Globus pallidus (tissue), 1 donor: ENCODE measurements at places on chromosomes 16 and 17.

DNA sequence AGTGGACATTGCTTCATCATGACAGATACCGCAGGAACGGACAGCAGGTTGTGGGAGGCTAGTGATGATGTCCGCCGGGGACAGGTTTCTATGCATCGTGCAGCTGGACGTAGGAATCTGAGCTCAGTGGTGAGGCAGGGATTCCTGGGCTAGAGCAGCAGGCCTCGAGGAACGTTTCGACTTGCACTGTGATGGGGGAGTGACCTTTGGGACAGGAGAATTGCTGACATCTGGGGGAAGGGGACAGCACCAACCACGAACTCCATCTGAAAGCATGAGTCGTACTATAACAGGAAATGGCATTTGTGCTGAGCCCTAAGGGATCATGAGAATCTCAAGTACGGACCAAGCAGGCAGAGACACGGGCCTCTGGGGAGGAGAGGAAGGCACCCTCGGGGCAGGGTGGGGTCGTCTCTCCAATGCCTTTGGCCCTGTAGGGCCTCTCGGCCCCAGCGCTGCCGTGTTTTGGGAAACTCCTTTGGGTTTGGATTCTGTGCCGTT is 65.8 kb upstream of the ENDOV start:
- DNase-seq = no peak

DNA sequence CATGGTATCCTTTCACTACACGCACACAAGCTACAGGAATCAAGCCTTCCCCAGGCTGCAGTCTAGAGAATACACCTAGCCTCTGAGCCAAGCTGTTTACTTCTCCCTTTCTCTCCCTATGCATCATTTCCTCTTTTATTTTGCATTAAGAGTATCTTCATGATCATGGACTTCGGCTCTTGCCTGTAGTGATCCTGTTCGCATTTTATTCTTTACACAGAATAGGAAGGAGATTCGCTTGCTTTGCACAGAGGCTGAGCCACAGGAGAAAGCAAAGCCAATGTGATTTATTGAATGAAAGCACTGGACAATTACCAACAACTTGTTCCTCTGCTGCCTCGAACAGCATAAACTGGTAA is 172.7 kb downstream of the ANKFN1 start:
- DNase-seq = no peak

DNA sequence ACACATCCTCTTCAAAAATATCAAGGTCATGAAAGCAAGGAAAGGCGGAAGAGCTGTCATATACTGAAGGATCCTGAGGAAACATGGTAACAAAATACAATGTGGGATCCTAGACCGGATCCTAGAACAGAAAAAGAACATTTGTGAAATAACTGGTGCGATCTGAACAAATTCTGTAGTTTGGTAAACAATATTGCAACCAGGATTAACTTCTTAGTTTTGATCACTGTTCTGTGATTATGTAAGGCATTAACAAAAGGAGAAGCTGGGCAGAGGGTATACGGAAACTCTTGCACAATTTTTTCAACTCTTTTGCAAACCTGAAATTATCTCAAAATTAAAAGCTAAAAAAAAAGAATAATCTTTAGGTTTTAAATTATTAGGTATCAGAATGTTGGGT is 109.7 kb downstream of the TRIM37 start:
- no peak for DNase-seq

DNA sequence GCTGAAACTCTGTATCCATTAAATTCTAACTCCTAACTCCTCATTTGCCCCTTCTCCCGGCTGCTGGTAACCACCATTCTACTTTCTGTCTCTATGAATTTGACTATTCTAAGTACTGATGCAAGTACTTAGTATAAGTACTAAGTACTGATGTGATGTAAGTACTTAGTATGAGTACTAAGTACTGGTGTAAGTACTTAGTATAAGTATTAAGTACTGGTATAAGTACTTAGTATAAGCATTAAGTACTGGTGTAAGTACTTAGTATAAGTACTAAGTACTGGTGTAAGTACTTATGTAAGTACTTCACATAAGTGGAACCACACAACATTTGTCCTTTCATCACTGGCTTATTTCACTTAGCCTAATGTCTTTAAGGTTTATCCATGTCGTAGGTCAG is 32.3 kb upstream of the PRKCA start:
- no peak for DNase-seq

DNA sequence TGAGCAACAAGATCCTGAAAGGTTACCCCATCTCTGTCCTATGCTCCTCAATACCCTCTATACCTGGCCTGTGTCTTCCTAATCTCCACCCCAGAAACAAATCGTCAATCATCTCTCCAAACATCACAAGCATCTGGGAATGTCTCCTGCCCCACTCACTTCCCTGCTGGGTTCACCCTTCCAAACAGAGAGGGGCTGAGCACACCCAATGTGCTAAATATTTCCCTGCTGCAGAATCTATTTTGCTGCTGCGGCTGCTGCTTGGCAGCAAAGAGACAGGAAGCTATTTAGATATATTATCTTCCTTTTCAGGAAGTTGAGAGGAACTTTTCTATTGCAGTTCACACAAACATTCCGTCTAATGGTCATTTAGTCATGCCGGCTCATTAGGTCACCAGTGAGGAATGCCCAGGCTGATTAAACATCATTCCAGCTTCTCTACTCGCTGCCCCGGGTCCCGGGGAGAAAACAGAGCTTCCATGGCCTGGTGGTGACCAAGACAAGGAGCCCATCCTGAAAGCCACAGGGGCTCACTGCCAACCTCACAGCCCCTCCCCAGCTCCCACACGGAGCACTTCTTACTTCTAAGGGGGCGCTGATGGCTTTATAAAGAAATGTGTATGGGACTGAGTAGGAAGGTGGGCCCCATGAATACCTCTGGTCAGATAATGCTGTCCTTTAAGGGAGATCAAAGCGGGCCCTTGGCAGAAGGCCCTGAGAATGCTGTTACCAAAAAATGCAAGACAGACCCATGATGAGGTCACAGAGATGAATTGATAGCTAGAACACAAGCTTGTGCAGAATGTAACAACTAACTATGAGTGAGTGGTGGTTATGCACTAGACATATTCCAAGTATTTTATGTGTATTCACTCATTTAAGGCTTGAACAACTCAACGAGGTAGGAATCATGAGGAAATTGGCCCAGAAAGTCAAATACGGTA is 218.3 kb downstream of the SOX9 start:
- no peak for DNase-seq

DNA sequence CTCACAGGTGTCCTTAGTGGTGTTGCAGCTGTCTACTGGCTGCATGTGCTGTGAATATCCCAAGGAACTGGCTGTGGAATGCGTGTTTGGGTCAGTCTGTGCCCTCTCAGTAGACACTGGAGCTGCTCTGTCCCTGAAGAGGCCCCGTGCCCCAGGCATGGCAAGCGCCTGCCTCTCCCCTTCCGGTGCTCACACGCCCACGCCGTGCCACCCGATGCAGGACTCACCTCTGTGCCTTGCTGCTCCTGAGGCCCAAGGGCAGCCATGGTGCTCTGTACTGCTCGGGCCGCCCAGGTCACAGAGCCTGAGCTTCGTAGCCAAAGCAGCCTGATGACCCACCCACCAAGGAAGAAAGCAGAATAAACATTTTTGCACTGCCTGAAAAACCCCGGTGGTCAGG is 10.0 kb downstream of the RGS11 start:
- no peak for DNase-seq

DNA sequence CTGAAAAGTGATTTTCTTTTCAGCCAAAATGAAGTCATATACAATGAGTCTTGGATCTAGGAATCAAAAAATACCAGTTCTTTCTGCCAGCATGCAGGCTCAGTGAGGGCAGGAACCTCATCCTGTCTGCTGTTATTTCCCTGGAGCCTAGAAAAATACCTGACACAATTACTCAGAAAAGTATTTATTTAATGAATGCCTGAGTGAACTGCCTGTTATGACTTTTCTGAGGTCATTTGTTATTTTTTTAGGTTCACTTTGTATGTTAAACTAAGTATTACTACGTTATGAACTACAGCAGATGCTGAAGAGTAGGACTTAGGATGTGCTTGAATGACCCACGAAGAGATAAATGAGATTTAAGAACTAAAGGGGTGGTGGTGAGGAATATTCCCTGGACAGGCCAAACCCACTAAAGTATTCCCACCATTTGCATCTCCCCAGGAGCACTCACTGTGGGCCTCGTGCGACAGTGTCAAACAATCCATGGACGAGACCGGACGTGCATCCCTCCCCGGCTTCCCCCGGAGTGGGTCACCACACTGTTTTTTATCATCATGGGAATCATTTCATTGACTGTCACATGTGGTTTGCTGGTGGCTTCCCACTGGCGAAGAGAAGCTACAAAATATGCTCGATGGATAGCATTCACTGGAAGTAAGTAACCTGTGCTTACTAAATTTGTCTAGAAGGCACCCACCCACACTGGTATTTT is 17.1 kb upstream of the VWA3A start:
- no peak for DNase-seq

- no peak for DNase-seq
These were observed 51.4 kb downstream of the CACNG1 start for GRCh38 chr17:67095803-67096202.

DNA sequence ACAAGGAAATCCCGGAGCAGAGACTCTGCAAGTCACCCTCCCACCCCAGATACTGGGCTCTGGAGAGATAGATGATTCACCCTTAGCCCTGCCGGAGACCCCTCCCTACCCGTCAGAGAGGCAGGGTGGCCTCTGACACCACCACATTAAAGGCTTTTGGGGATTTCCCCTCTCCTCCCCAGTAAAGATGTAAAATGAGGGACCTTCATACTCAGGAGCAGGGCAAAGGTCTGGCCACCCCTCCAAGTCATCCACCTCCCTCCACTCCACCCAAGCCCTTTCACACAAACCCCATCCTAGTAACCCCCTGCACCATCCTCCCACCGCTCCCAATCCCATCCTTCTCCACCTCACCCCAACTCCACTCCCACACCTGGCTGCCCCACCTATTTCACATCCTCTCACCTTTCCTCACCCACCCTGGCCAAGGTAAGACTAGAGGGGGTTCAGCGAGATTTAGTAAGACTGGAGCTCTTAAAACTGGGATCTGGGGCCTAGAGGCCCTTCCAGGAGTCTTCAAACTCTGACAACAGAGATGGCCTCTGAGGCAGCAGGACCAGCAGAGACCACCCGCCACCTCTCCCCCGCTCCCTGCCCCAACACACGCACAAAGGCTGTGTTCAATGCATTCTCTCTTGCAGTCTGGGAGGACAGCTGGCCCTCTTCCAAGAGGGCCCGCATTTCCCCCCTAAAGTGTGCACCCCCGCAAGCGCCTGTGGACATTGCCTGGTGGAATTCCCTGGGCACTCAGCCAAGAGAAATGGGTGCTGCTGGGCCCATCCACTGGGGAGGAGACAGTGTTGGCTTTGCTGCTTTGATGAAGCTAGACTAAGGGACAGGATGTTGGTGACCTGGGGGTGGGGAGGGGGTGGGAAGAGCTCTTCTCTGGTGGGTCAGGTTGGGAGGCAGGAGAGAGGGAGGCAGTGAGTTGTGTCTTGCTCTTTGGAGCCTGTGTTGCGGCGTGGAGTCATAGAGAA is 1.1 kb downstream of the ABAT start:
- no peak for DNase-seq

- no peak for DNase-seq
These were observed 51.4 kb downstream of the IRF8 start for GRCh38 chr16:85950136-85950918.

DNA sequence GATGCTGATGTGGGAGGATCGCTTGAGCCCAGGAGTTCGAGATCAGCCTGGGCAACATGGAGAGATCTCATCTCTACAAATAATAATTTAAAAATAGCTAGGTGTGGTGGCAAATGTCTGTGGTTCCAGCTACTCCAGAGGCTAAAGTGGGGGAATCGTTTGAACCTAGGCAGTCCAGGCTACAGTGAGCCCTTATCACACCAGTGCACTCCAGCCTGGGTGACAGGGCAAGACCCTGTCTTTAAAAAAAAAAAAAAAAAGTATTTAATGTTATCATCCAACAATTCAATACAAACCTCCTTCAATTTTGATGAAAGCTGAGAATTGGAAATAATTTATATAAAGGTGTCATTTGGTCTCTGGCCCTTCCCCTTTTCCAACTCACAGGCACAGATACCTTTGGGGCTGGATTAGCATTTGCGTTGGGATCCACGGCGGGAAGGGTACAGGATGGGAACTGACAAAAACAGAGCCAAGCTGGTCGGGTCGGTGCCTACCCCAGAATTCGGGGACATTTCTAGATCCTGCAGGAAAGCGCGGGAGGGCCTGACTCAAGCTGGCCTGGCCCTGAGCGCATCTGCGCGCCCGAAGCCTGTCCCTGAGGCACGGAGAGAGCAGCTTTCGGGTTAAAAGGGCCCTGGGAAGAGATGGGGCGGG is 860 bp upstream of the DCAF7 start:
- no peak for DNase-seq

DNA sequence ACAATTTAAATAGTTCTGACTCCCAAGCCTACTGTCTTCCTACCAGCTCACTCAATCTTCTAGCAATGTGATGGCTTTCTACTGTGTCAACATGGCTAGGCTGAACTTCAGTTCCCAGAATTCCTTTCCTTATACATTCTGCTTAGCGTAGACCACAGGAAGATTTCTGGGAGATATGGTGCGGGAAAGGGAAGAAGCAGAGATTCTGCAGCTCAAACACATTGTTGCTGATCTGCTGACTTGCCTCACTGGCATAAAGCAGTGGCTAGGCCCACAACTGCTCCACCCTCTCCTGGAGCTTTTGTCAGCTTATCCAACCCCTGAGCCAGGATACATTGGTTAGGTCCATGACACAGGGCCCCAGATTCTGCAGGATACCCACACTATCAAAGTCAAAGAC is 58.8 kb downstream of the GAS7 start:
- no peak for DNase-seq

DNA sequence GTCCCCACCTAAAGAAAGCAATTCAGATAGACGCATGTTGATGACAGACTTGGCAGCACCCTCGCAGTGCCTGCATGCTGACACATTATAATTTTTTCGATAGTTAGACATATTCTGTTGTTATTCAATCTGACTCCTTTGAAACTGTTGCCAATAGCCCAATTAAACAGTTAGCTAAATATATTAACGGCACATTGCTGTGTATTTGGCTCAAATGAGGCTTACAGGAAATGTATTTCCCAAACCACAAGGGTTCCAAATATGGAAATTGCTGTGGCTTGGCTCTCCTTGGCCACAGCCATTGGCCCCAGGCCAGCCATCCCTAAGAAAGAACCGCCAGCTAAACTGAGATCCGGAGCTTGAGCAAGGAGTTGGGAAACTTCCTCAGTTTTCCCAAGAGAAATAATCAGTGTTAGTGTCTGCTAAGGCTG is 31.1 kb downstream of the C16orf82 start:
- DNase-seq = no peak

DNA sequence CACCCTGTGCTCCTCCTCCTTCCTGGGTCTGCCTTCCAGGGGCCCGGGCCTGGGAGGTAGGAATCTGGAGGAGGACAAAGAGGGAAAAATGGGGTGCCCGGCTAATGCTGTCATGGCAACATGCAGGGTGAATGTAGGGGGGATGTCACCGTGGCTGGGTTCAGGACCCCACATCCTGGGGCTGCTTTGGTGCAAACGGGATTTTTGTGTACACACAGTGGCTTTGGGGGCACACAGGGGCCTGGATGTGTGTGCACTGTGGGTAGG is 37.0 kb upstream of the CDC42EP4 start:
- DNase-seq = no peak

DNA sequence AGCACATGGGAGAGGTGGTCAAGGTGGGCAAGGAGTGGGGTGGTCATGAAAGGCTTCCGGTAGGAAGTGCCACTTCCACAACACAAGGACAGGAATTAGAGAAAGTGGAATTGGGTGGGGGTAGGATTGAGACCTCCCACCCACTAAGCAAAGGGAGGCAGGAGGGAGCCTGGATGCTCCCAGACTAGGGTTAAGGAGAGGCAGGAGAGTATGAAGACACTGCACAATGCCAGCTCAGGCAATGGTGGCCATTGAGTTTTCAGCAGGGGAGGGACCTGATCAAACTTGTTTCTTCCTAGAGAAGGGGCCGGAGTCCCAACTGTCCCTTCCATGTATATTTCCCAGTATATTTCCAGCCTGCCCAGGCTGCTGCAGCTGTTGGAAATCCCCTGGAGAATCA is 3.1 kb upstream of the RAB11FIP4 start:
- no peak for DNase-seq
